Activated T-cell treated with anti-CD3 and anti-CD28 coated beads, Interleukin-2, amount 50 U/mL, for 72 hours (primary cell): ENCODE measurements at places on chromosomes 13 and 19.

GRCh38 chr13:49954674-49955455 is 18.7 kb upstream of the SPRYD7 start:
- H3K27ac ChIP-seq = no peak overlapping the region
- no peaks in the 10 kb centered on the region for H3K36me3 ChIP-seq
- H3K27me3 ChIP-seq = peaks cover 17% of the 10 kb centered on the region

GRCh38 chr19:56136362-56136761 is 4.7 kb upstream of the ZNF444 start:
- no peaks in the 10 kb centered on the region for H3K36me3 ChIP-seq
- no peak overlapping the region for H3K27ac ChIP-seq
- DNase-seq = no peak
- no peaks in the 10 kb centered on the region for H3K27me3 ChIP-seq
- no peak overlapping the region for H3K4me3 ChIP-seq

DNA sequence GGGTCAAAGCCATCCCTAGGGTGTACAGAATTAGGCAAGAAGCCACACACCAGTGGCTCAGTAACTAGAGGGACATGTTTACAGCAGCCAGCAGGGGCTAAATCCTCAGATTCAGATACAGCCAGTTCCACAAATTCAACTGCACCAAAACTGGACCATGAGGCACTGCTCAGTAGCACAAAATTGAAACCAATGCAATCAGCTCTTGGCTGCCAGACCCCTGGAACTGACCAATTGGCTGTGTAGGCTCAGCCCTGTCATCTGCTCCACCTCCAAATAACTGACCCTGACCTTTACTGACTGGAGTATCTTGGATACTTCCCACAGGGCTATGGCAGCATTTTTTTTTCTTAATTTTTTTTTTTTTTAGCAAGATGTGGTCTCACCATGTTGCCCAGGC is 226.5 kb downstream of the FOXO1 start:
- no peak for DNase-seq
- H3K27me3 ChIP-seq = no peaks in the 10 kb centered on the region
- H3K27ac ChIP-seq = no peak overlapping the region
- no peaks in the 10 kb centered on the region for H3K36me3 ChIP-seq

DNA sequence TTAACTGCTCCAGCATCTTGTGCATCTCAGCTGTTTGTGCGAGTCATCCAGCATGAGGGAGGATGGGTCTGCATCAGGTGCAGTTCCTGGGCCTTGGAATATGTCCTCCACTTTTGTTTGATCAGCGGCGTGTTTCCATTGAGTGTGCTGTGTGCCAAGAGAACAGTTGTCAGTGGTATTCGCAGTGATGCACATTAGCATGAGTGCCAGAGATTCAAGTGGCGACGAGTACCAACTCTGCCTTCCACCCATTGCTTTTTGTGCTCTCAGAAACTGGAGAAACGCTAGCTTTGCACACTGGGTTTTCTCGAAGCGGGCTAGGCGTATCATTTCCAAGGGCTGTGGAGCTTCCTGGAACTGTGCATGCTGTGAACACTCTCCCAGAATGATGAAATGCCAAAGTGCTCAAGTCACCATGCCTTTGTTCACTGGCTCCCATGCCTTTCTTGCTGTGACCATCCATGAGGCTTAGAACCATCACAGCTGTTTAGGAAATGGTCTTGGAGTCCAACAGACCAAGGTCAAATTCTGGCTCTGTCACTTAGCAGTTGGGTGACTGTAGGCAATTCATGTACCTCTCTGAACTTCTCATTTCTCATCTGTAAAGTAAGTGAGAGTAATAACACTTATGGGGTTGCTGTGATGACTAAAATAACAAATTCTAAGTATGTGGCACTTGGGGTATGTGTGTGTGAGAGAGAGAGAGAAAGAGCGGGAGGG is 18.4 kb downstream of the LRCH1 start:
- DNase-seq = no peak
- no peak overlapping the region for H3K4me3 ChIP-seq
- no peaks in the 10 kb centered on the region for H3K36me3 ChIP-seq
- H3K27me3 ChIP-seq = no peaks in the 10 kb centered on the region
- H3K4me1 ChIP-seq = peaks cover 43% of the 10 kb centered on the region

GRCh38 chr19:10352764-10353671 is 13.6 kb upstream of the ICAM3 start:
- H3K27me3 ChIP-seq = no peaks in the 10 kb centered on the region
- H3K4me1 ChIP-seq = no peaks in the 10 kb centered on the region
- H3K4me3 ChIP-seq = no peak overlapping the region
- peaks cover 29% of the 10 kb centered on the region for H3K36me3 ChIP-seq

DNA sequence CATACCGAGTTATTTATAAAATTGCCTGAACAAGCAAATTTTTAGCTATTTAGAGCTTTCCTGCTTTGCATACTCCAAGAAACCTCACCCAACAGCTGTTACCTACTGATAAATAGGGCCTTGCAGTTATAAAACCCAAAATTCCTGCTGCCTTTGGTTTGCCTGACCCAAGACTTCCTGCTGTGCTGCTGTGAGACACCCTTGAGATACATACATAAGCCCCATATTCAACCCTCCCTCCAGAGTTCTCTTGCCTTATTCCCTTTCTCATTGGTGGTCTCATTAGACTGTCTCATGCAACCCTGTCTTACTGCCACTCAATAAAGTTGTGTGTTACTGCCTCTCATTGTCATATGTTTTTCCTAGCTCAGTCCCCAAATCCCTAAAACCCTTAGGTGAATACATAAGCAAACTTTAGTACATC is 677.6 kb downstream of the UQCRFS1 start:
- H3K27me3 ChIP-seq = no peaks in the 10 kb centered on the region
- H3K27ac ChIP-seq = no peak overlapping the region
- peaks cover 6% of the 10 kb centered on the region for H3K36me3 ChIP-seq
- H3K4me1 ChIP-seq = no peaks in the 10 kb centered on the region
- DNase-seq = no peak

DNA sequence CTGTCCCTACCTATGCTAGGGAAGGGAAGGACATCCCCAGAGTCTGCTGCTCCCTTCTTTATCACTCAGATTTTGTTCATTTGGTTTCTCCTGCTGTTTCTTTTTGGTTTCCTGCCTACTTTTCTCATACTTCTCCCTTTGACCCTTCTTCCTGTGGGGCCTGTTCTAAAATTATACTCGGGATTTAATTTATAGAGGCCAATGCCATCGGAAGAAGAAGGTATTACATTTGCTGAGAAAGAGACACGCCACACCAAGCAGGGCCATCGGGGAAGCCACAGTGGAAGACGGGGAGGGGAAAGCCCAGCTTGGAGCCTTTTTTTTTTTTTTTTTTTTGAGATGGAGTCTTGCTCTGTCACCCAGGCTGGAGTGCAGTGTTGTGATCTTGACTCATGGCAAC is 46.8 kb upstream of the FARP1 start:
- no peak for DNase-seq
- no peaks in the 10 kb centered on the region for H3K4me1 ChIP-seq
- H3K36me3 ChIP-seq = peaks cover 1% of the 10 kb centered on the region

DNA sequence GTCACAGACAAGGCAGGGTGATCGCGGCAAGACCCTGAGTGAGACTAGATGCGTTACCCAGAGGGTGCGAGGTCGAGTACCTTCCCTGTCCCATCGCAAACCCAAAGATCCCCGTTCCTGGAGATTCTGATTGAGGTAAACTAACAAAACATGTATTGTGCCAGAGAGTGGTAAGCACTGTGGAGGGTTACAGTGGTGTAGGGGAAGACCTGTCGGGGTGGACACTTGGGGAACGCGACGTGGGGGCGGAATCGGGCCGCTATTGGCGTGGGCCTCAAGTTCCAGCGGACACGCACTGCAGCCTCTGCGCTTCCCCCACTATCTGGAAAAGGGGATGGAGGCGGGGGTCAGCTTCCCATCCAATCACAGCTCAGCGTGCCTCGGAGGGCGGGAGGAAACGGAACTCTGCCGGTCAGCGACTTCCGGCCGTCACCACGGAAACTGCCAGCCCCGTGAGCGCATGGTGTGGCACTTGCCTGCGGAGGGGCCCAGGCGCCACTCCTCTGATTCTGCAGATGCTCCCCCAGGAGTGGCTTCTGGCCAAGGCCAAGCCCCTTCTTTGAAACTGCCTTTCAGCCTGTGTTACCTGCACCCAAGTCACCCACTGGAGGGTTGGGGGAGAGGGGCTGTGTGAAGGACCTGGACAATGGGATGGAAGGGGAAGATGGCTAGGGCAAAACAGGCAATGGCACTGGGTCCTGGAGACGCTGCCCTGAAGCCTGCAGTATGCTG is 1.0 kb upstream of the UBE2M start:
- peaks cover 70% of the 10 kb centered on the region for H3K4me1 ChIP-seq
- H3K27me3 ChIP-seq = peaks cover 5% of the 10 kb centered on the region
- H3K4me3 ChIP-seq = peak overlapping the region; percentile 96
- peaks cover 11% of the 10 kb centered on the region for H3K36me3 ChIP-seq

GRCh38 chr13:111292710-111293485 is 27.5 kb upstream of the TEX29 start:
- no peak for DNase-seq
- H3K4me1 ChIP-seq = no peaks in the 10 kb centered on the region
- H3K27ac ChIP-seq = no peak overlapping the region
- peaks cover 3% of the 10 kb centered on the region for H3K36me3 ChIP-seq
